Ammon's horn (tissue), 1 donor: ENCODE measurements at places on chromosomes 7 and 10.

DNA sequence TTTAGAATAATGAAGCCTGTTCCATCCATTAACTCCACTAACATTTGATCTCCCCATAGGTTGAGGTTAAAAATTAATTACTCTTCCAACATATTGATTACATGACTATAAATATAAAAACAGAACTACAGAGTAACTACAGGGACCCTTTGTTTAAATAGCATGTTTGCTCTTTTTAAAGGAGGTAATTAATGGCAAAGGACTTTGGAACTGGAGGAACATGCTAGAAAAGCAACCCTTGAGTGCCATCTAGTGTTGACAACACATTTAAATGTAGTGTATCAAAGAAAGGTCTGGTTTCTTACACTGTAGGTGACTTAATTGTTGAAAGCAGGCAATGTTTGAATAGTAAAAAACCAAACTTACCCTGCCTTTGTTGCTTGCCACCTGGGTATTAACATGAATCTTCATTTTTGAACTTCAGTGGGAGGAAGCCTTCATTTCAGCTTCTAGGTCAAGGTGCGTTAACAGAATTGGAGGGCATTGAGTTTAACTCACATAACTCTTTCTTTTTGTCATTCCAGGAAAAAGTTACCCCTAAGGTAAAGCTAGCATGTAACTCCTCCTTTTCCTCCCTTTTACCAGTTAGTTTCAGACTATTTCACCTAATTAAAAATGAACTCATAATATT, 52.6 kb upstream of the CAPZA2 start:
- DNase-seq = peak; percentile 84

GRCh38 chr7:95577137-95577536, 19.2 kb downstream of the PDK4 start:
- DNase-seq = no peak

- DNase-seq = no peak
Measured at GRCh38 chr7:51289623-51290303, 26.8 kb downstream of the COBL start.

GRCh38 chr7:141973673-141974072, at the start of gene TAS2R38:
Gene TAS2R38, minus strand, starts transcription at chr7:141973773. Its CDS starts 84 bp downstream, at chr7:141973689.
- no peak for DNase-seq

- peak; percentile 43 for DNase-seq
Measured at GRCh38 chr7:47806701-47807103, 141.6 kb downstream of the PKD1L1 start.

DNA sequence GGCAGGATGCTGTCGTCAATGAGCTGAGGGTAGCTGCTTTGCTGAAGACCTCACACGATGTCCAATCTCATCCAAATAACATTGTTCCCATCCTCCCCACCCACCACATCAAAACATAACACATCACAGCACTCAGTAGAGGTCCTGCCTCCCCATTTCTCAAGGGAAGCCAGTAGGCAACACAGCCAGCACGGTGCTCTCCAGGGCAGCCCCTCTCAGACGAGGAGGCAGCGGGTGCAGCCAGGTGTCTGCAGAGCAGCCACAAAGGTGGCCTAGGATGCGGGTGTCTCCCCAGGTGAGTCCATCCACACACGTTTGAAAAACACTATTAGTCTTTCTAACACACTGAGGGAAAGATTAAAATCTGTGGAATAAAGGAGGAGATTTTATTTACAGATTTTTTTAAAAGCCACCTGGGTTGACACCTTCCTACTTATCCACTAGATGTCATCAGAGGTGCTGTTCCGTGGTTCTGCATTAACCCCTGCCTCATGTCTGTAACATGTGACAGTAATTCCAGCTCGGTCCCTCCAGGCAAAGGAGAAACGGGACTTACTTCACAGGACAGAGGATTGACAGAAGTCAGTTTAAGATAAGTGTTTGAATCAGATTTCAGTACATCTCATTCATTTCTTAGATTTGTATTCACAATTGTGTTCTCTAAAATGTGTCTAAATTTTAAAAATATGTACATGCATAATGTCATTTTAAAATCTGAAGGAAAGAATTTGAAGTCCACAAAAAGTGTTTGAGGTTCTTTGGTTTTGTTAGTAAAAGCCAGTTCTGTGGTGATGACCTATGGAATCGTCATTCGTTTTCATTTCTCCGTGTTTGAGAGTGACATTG, 68.0 kb downstream of the LANCL2 start:
- DNase-seq = peak; percentile 36
